Stimulated activated CD8-positive, alpha-beta memory T cell treated with anti-CD3 and anti-CD28 coated beads, Interleukin-15, amount 100 ng/mL, for 24 hours (primary cell): ENCODE measurements at places on chromosomes 11 and 22.

- DNase-seq = no peak
Measured at GRCh38 chr11:11969380-11970215, 38.8 kb downstream of the DKK3 start.

- no peak for DNase-seq
Measured at GRCh38 chr22:35328472-35328885, 28.8 kb downstream of the TOM1 start.

GRCh38 chr11:86990515-86990914 lies 35.3 kb upstream of the FZD4 start:
- no peak for DNase-seq

DNA sequence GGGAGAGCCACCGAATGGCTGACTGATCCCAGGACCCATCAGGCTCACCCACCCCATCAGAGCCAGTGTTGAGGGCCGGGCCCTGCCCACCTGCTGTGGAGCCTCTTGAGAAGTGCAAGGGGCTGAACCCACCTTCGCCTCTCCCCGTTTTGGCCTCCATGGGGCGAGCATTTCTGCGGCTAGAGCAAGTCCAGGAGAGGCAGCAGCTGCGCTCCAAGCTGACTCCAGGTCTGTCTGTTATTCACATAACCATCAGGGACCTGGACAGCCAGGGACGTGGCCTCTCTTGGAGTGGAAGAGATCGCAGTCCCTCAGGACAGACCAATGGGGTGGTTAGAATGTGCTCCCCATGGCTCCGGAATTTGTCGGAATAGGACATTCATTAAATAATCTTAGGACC lies 231.8 kb downstream of the TBC1D22A start:
- no peak for DNase-seq

DNA sequence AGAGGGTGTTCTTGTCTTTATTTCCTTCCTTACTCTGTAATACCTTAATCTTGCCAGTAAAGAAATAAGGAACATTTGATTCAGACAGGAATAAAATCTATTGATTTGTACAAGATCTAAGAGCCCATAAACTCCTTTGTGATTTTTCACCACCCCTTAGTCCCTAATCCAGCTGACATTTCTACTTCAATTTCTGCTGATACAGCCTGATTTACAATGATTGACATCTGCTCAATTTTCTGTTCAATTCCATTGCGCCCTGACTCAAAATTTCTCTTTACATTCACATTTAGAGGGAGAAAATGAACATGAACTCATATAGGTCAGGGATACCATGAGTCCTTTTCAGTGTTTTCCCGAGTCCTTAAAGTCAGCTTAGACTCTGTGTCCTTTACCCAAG lies 27.2 kb upstream of the TMEM123 start:
- DNase-seq = no peak

DNA sequence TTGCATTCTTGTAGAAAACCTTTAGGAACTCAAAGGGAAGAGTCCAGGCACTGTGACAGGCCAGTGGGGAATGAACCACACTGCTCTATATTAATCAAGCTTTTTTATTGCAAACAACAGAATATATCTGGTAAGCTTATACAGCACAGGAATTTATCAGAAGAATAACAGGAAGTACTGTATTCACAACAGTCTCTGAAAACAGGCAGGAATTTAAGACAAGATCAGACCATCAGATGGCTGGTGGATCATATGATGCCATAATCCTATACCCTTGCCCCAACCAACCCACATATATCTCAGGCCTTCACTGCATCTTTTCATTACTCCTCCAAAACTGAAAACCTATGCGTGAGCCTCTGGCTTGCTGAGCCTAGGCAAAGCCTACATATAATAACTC lies 1.0 kb upstream of the HTATIP2 start:
- DNase-seq = no peak

GRCh38 chr22:40128989-40129388 lies 48.7 kb upstream of the TNRC6B start:
- no peak for DNase-seq

- DNase-seq = no peak
Measured at GRCh38 chr11:2223153-2223794, 47.1 kb downstream of the ASCL2 start.

GRCh38 chr11:20522536-20522935 lies 76.9 kb upstream of the SLC6A5 start:
- no peak for DNase-seq

DNA sequence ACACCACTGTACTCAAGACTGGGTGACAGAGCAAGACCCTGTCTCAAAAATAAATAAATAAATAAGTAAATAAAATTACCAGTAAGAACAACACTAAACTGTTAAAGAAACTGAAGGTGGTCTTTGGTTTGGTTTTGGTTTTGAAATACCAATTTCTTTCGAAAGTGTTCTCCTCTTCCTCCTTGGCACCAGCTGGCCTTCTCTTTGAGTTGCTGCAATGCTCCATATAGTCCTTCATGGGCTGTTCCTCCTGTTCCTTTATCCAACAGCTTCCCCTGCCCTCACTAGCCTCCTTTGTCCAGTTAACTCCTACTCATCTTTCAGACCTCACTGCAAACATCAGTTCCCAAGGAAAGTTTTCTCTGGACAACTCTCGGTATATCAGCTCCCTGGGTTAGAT lies 5.0 kb upstream of the UVRAG start:
- no peak for DNase-seq

DNA sequence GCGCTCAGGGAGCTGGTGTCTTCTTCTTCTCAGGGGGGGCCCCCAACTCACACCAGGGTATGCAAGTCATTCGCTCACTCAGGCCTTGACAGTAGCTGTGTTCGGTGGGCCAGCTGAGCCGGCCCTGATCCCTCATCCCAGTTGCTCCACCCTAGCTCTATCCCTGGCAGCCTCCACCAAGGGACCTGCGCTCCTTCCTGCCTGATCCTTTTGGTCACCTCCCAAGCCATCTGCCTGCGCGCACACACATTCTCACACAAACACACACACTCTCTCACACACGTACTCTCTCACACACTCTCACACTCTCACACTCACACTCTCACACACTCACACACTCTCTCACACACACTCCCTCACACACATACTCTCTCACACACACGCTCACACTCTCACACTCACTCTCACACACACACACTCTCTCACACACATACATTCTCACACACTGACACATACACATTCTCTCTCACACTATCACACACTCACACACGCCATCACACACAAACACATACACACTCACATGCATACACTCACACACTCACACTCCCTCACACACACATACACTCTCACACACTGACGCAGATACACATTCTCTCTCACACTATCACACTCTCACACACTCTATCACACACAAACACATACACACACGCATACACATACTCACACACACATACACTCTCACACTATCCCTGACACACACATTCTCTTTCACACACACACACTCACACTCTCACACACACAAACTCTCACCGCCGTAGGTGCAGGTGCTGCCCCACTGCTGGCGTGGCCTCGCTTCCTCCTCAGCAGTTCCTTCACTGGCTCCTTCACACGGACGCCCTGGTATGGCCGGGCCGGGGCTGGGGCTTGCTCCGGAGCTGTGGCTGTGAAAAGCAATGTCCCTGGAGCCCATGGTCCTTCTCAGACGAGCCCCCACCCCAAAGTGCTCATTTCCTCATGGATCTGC lies 20.8 kb downstream of the POU2AF1 start:
- DNase-seq = no peak

GRCh38 chr11:23988381-23989006 lies 508.4 kb upstream of the LUZP2 start:
- DNase-seq = no peak
